Ascending aorta (tissue), 2 donors: ENCODE measurements at places on chromosomes 5 and 9.

- DNase-seq: no peak
- no peaks in the 10 kb centered on the region for H3K36me3 ChIP-seq
- H3K4me1 ChIP-seq: no peaks in the 10 kb centered on the region
- no peak overlapping the region for H3K4me3 ChIP-seq
- H3K27ac ChIP-seq: no peak overlapping the region
- no peaks in the 10 kb centered on the region for H3K27me3 ChIP-seq
Observed at GRCh38 chr5:59856358-59856757, 37.2 kb downstream of the PDE4D start.

DNA sequence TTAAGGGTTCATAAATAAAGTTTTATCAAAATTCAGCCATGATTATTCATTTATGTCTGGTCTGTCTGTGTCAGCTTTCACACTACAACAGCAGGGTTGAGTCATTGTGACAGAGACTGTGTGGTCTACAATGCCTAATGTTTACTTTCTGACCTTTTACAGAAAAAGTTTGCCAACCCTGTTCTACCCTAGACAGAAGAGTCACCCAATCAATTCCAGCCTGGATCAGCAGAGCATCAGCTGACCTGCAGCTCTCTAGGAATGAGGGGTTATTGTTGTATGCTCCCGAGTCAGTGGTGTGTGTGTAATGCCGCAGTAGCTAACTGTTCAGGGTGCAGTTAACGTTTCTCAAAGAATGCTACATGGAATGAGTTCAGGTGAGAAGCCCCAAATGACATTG lies 87.3 kb downstream of the HRH2 start:
- no peaks in the 10 kb centered on the region for H3K4me1 ChIP-seq
- H3K4me3 ChIP-seq: no peak overlapping the region
- no peak for DNase-seq
- H3K36me3 ChIP-seq: no peaks in the 10 kb centered on the region

- H3K36me3 ChIP-seq: no peaks in the 10 kb centered on the region
- H3K4me3 ChIP-seq: no peak overlapping the region
- H3K4me1 ChIP-seq: no peaks in the 10 kb centered on the region
- no peak overlapping the region for H3K27ac ChIP-seq
- no peak for DNase-seq
Observed at GRCh38 chr5:95565280-95565920, 10.5 kb downstream of the ARSK start.

DNA sequence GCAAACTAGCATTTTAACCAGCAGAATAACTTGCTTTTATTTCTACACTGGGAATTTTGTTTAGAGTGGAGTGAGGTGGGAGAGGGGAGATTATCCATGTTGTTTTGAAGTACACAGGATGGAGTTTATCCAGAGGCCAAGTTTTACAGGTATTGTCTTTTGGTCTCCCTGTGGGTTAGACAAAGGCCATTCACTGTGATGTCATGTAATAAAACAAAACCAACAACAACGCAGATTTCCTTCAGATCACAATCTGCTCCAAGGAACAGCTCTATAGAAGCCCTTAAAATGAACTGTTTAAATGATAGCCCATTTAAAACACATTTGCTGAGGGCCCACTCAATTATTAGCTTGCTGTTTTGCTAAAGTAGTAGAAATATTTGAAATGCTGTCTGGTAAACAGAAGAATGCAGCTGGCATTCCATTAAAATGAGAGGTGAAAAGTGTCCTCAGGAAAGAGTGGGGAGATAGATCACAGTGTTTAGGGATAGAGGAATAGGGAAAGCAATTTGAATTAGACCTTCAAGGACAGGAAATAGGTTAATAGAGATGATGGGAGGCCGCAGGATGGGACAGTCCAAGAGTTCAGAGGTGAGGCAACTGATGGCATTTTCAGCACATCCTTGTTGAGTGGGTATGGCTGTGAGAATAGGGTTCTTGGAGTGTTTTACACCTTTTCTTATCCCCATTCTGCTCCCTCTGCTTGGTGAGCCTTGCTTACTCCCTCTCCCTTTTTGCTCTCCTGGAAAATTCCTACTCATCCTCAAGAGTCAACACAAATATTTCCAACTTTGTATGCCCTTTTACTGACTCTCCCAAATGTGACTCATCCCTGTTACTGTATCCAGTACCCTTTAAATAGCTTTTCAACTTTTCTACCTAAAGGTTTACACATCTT lies 140.1 kb upstream of the NR3C1 start:
- no peak overlapping the region for H3K27ac ChIP-seq
- H3K27me3 ChIP-seq: no peaks in the 10 kb centered on the region
- no peak for DNase-seq

DNA sequence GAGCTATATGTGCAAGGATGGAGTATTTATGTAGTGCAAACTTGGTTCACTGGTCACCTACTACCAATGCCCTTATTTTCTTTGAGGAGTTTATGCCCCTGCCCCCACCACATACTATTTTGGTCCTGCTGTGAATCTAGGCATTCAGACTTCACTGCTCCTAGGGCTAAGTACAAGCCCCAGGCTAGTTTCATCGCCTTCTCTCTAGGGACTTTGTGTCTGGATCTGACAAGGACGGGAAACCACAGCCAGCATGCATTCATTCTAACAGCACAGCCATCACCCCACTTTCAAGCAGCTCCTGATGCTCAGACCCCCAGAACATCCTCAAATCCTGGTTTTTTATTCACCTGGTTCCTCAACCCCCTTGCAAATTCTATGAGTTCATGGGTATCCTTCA lies 56.8 kb downstream of the DRD1 start:
- H3K4me1 ChIP-seq: no peaks in the 10 kb centered on the region
- H3K36me3 ChIP-seq: no peaks in the 10 kb centered on the region
- H3K27ac ChIP-seq: no peak overlapping the region
- no peak for DNase-seq
- H3K4me3 ChIP-seq: no peak overlapping the region
- no peaks in the 10 kb centered on the region for H3K27me3 ChIP-seq

DNA sequence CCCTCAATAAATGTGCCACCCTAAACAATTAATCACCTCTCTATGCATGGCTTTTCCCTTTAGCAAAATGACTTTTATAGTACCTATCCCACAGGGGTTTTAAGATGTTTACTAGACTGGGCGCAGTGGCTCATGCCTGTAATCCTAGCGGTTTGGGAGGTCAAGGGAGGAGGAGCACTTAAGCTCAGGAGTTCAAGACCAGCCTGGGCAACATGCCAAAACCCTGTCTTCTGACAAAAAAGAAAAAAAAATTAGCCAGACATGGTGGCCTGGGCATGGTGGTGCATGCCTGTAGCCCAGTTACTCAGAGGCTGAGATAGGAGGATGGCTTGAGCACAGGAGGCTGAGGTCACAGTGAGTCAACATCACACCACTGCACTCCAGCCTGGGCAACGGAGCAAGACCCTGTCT lies 13.5 kb downstream of the SH3TC2 start:
- H3K27me3 ChIP-seq: no peaks in the 10 kb centered on the region
- H3K4me1 ChIP-seq: peaks cover 3% of the 10 kb centered on the region
- DNase-seq: no peak
- no peaks in the 10 kb centered on the region for H3K36me3 ChIP-seq

DNA sequence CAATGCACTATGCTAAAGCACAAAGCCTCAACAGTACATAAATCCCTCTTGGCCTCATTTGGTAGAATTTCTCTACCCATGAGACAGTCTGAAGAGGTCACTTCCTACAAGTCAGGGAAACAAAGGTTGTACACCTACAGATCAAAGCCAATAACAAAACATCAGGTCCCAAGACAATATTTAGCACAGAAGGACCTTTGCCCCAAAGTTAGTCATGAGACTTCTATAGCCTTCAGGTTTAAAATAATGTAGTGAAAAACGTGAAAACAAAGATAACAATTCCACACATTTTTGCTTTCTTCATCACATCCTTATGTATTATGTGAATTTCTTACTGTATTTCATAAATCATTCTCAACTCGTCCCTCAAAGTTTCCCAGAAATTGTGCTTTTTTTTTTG lies 15.8 kb downstream of the AFF4 start:
- H3K4me3 ChIP-seq: no peak overlapping the region
- H3K27ac ChIP-seq: no peak overlapping the region
- H3K36me3 ChIP-seq: no peaks in the 10 kb centered on the region
- H3K27me3 ChIP-seq: no peaks in the 10 kb centered on the region

- H3K4me3 ChIP-seq: no peak overlapping the region
- peaks cover 68% of the 10 kb centered on the region for H3K36me3 ChIP-seq
- no peak overlapping the region for H3K27ac ChIP-seq
- H3K27me3 ChIP-seq: no peaks in the 10 kb centered on the region
- DNase-seq: no peak
- no peaks in the 10 kb centered on the region for H3K4me1 ChIP-seq
Observed at GRCh38 chr9:73168298-73168934, 16.8 kb downstream of the ANXA1 start.

GRCh38 chr5:180595381-180596114 lies 4.2 kb upstream of the SCGB3A1 start:
- no peak for DNase-seq
- H3K27ac ChIP-seq: no peak overlapping the region
- no peaks in the 10 kb centered on the region for H3K4me1 ChIP-seq
- no peaks in the 10 kb centered on the region for H3K36me3 ChIP-seq
- H3K4me3 ChIP-seq: no peak overlapping the region
- H3K27me3 ChIP-seq: no peaks in the 10 kb centered on the region

DNA sequence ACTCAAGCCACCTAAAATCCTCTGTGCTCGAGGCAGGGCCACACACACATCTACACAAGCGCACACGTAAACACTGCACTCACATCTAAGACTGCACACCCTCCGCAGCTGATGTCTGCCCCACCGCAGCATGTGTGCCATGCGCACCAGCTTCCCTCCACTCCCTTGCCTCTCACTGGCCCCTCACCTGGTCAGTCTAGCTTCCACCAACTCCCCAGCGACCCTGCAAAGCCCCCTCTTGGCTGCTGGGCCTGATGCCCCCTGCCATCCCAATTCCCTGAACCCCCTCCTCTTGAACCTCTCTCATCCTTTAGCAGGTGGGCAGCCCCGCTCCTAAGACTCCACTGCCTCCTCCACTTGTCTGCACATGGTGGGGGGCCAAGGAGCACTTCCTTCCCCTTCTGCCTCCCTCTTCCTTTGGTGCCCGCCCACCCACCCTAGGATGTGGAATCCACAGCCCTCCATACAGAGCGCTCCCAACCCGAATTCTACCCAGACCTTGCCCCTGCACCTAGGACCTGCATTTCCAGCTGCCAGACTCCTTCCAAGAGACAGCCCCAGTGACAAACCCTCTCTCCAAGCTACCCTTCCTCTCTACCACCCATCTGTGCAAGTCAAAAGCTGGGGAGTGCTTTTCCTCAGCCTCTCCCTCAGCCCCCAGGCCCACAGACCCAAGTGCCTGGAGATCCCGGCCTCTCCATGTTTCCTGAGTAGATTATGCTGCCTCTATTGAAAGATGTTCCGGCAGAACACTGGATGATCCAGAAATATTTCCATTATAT lies 23.9 kb downstream of the ADAMTS2 start:
- DNase-seq: no peak
- H3K27me3 ChIP-seq: no peaks in the 10 kb centered on the region
- H3K4me1 ChIP-seq: no peaks in the 10 kb centered on the region
- no peak overlapping the region for H3K27ac ChIP-seq
- H3K36me3 ChIP-seq: no peaks in the 10 kb centered on the region

DNA sequence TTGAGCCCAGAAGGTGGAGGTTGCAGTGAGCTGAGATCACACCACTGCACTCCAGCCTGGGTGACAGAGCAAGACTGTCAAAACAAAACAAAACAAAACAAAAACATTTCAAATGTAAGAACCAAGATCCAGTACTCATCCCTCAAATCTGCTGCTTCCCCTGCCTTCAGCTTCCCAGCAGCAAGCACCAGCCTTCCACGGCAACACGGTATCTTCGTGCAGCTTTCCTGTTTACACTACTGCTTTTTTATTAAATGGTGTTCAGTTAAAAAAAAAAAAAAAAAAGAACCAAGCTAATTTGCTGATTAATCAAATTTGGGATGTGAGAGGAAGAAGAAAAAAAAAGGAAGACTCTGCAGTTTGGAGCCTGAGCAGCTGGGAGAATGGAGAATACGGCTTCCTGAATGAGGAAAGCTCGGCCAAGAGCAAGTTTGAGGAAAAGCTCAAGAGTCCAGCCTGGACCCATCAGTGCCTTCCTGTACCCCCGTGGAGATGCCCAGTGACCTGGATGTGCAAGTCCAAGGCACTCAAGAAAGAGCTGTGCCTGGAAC lies 28.0 kb upstream of the SLC2A8 start:
- H3K36me3 ChIP-seq: peaks cover 21% of the 10 kb centered on the region
- no peaks in the 10 kb centered on the region for H3K4me1 ChIP-seq
- H3K4me3 ChIP-seq: no peak overlapping the region
- no peak overlapping the region for H3K27ac ChIP-seq
- DNase-seq: no peak

- no peak overlapping the region for H3K27ac ChIP-seq
- H3K4me3 ChIP-seq: no peak overlapping the region
- no peaks in the 10 kb centered on the region for H3K4me1 ChIP-seq
- no peaks in the 10 kb centered on the region for H3K36me3 ChIP-seq
- DNase-seq: no peak
Observed at GRCh38 chr5:31021181-31021624, 172.3 kb upstream of the CDH6 start.

DNA sequence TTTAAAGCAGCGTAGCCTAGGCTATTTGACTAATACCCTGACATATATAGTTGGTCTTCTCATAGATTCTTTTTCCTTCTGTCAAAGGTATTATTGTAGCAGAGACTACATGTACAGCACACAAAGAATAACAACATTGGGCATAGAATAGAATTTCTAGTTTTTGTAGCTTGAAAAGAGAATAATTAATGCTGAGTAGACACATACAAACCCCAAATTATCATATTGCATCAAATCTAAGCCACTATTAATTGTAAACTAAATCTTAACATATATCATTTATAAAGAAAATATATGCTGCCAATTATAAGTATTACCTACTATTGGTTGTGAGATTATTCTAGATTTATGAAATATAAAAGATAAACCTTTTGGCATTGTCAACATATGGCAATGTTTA lies 574.5 kb downstream of the SLCO4C1 start:
- no peak overlapping the region for H3K27ac ChIP-seq
- H3K4me1 ChIP-seq: no peaks in the 10 kb centered on the region
- no peaks in the 10 kb centered on the region for H3K27me3 ChIP-seq

DNA sequence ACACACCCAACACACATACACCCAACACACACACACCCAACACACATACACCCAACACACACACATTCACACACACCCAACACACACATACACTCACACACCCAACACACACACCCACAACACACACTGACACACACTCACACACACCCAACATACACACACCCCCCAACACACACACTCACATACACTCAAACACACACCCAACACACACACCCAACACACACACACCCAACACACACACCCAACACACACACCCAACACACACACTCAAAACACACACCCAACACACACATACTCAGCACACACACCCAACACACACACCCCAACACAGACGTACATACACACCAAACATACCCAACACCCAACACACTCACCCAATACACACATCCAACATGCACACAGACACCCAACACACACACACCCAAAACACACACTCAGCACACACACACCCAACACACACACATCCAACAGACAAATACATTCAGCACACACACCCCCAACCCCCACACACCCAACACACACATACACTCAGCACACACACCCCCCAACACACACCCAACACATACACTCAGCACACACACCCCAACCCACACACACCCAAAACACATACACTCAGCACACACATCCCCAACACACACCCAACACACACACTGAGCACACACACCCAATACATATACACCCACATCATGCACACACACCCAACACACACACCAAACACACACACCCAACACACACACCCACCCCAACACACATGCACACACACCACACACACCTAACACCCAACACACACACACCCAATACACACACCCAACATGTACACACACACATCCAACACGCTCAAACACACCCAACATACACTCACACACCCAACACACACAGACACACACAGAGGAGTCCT lies 479.5 kb upstream of the DAP start:
- no peaks in the 10 kb centered on the region for H3K36me3 ChIP-seq
- no peaks in the 10 kb centered on the region for H3K27me3 ChIP-seq
